ENCODE measurements at places on chromosomes 12 and 14.

DNA sequence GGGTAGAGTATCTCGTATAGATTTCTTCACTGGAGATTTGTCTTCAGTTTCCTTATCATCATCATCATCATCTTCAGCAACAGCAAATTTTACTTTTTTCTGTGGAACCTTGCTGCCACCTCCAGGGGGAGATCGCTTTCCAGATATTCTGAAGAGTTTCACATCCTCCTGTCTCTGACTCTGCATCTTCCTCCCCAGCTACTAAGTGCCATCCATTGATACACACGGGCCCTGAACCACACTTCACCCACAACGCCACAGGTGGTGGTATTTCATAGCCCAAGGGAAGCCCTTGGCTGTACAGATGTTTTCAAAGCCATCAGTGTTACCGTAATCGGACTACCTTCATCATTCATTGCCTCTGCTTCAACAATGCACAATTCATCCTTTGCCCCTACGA, 82.2 kb downstream of the PPP2R5C start:
- DNase-seq: no peak

DNA sequence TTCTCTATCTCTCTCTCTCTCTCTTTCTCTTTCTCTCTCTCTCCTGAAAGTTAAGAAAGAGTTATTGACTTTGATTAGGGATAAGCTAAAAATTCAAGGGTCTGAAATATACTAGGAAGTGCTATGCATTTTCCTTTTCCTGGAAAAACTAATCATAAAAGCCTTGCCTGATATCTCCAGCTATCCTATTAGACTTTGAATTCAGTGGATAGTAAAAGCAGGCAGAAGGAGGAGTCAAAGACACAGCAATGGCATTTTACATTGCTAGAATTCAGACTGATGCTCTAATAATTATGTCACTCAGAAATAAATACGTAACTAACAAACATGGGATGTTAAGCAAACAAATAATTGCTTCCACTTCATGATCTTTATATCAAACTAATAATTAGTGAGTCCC, 272.0 kb downstream of the SSPN start:
- DNase-seq: no peak

DNA sequence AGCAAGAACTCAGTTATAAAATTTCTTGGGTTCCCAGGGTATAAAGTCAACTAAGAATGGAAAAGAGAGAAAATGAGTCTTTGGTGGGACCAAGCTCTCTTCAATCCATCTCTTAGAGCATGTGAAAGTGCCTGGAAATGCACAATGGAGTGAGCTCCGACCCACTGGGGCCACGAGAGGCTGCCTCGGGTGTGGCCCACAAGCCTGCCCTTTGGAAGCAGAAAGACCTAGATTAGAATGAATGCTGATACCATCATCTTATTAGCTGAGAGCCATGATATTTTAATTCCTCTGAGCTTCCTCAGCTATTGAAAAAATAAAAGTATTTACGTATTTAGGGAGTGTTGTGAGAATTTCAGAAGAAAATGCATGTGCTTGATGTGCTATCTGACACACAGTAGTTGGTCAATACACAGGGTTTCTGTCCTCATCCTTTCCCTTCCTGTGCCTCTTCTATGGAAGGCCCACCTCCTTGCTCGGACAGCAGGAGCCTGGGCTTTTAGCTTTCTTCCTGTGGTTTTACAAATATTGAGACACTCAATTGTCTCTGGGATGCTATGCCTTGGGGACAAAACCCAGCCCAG, 42.5 kb downstream of the VDR start:
- no peak for DNase-seq

- no peak for DNase-seq
Observed at GRCh38 chr14:97052001-97052400, 254.8 kb downstream of the VRK1 start.

DNA sequence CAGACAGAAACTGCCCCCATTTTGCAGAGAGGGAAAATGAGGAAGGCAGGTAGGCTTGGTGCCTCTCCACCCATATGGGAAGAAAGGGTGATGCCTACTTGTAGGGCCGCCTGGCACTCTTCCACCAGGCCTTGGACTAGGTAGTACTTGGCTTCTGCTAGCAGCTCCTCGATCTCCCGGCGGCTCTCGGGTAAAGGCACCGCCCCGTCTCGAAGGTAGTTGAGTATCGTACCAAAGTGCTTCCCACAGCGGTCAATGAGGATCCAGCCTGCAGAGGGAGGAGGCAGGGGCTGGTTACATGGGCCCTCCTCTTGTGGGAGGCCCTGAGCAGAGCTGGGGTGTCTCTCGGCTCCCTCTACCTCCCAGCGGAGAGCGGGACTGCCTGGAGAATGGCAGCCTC, 16.6 kb downstream of the KCTD10 start:
- no peak for DNase-seq

DNA sequence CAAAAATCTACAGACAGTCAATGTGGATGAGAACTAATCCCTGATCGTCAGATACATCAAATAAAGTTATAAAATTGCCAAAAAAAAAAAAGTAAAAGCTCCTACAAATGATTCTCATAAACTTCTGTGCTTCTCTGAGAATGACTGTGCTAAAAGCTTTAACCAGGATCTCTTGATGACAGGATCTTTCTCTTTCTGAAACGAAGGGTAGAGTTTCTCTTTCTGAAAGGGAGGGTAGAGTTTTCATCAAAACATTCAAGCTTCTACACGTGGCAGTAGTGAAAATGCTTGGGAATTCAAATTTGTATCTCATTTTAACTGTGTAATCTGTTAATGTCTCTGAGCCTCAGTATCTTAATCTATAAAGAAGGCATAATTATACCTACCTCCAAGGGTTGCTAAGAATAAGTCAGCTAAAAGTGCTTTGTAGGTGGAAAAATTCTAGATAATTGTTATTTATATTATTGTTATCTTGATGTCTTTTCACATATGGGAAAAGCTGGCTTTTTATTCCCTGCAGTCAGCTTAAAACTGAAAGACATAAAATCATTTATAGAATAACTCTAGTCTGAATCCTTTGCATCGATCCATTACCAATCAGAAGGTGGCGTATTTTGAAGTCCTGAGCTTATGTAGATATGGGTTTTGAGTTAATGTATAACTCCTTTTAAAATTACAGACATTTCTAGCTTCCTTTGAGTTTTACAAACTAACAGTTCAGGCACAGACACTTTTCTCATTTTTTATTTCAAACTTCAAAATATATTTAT, 157.4 kb downstream of the DACT1 start:
- DNase-seq: no peak

- no peak for DNase-seq
Observed at GRCh38 chr14:65492266-65492665, 79.7 kb downstream of the FUT8 start.

DNA sequence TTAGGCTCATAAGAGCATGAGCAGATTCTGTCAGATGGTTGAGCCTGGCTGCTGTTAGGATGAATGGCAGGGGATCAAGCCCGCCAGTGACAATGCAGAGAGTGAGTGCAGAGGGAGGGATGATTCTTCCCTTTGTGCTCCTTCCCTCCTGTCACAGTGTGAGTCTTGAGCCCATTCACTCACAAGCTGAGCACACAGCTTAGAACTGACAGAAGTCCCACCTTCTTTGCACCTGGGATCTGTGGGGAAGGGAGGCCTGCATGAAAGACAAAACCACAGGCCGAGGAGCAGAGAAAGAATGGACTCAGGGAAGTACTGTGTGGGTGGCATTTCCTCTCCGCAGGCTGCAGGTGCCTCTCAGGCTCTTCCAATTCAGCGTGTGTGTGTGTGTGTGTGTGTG, 160.6 kb downstream of the KCNA5 start:
- DNase-seq: no peak

- no peak for DNase-seq
Observed at GRCh38 chr14:93116676-93117200, 1.0 kb upstream of the ITPK1 start.

- DNase-seq: no peak
Observed at GRCh38 chr14:46256381-46256780, 395.2 kb downstream of the RPL10L start.

DNA sequence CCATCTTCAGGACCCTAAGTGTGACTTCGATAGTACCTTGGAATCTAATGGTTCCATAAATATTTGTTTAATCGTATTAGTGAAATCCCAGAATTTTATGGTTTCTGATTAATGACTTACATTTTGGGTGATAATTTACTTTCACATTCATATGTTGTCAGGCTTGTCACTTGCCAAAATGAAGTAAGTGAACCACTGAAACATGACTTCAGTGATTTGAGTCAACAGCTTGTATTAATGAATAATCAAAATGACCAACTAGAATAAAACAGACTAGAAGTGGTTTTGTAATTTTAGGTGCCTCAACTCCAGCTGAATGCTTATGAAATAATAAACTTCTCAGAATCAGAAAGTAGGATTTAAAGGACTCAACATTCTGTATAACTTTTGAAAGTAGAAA, 517.1 kb downstream of the PRKD1 start:
- no peak for DNase-seq

GRCh38 chr14:50977863-50978528, 33.7 kb upstream of the PYGL start:
- DNase-seq: no peak

DNA sequence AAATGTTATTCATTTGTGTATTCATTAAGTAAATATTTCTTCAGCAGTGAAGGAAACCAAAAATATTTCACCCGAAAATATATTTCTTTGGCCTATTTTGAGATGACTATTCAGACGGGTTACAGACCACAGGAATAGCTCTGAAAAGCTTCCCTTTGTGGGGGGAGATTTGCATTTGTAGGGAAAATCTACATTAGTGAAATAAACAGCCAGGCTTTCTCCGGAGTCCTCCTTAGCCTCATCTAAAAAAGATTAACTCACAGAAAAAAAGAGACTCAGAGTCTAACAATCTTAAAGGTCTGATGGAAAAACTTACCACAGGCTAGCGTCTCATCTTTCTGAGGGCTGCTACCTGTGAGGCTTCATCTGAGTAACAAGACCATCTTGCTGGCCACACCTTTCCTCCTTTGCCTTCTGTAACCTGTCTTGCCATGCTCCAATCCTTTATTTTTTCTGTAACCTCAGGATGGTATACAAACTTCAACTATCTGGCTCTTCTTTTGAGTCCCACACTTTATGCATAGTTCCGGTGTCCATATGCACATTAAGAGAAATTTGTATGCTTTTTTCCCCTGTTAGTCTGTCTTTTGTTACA, 100.7 kb downstream of the CNTN1 start:
- DNase-seq: no peak

DNA sequence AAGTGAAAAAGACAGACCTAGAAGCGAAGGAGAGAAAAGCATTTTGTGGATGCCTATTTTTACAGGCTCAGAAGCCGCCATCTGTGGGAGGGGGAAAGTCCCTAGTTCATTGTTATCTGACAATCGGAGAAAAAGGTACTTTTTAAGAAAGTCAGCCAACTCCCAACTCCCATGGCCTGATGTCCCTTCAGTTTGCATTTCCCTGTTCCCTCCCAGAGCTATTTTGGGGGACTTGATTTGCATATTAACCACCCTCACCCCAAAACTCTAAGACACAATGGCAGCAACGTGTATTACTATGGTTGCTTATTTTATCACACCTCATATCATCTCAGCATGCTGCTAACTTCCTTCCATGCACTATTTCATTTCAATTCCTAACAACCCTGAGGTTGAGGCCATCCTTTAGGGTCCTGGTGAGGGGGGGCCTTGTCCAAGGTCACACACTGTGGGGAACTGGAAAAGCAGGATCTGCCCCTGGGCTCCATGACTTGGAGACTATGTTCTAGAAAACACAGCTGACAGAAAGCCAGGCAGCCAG, 18.7 kb downstream of the HVCN1 start:
- no peak for DNase-seq
